ENCODE measurements at places on chromosomes 3 and 15. TPM values are rescaled to one million over a fixed set of nuclear protein-coding genes. Genes with fewer than 3 reads are reported as not detected.

The SAMD7 gene
- not detected for total RNA-seq

The CFAP100 gene
- total RNA-seq, result not detected

The CD47 gene
- total RNA-seq, result 65.4 TPM

The HRG gene
- total RNA-seq, result not detected

The TAGLN3 gene
- not detected for total RNA-seq

The TNFSF10 gene
- total RNA-seq, result 36.7 TPM

The GTF2A2 gene
- total RNA-seq, result 25.5 TPM

The KIF23 gene
- 18.1 TPM for total RNA-seq

The CACNA1D gene
- 0.09 TPM for total RNA-seq

The ACP3 gene
- total RNA-seq, result not detected

The ZNF80 gene
- total RNA-seq, result not detected

The TF gene
- under 0.01 TPM for total RNA-seq

The MYNN gene
- total RNA-seq, result 19.1 TPM

The GOLGA8G gene
- total RNA-seq, result not detected

The GP9 gene
- not detected for total RNA-seq

The ARL14 gene
- not detected for total RNA-seq

The SKOR1 gene
- total RNA-seq, result 0.09 TPM

The PPP2R3A gene
- total RNA-seq, result 6.7 TPM

The ACTRT3 gene
- total RNA-seq, result 4.3 TPM

The ZIC1 gene
- total RNA-seq, result not detected

The GP5 gene
- not detected for total RNA-seq

The FETUB gene
- total RNA-seq, result not detected

The PRR20G gene
- not detected for total RNA-seq

The DAPK2 gene
- total RNA-seq, result 3.2 TPM

The MITF gene
- total RNA-seq, result 1.3 TPM

The TMEM207 gene
- total RNA-seq, result not detected

The GPR149 gene
- total RNA-seq, result not detected

The NR1I2 gene
- total RNA-seq, result 0.09 TPM

The EOGT gene
- total RNA-seq, result 90.5 TPM

The TGM4 gene
- total RNA-seq, result 0.09 TPM

The WWTR1 gene
- 90.1 TPM for total RNA-seq

The ICE2 gene
- 29.6 TPM for total RNA-seq

The CLDN18 gene
- total RNA-seq, result not detected

The SLC9C1 gene
- 0.09 TPM for total RNA-seq

The BFSP2 gene
- total RNA-seq, result not detected

The PCOLCE2 gene
- 13.6 TPM for total RNA-seq

The TRH gene
- not detected for total RNA-seq

The SNRPA1 gene
- 13.8 TPM for total RNA-seq

The MYRIP gene
- 5.5 TPM for total RNA-seq

The PLOD2 gene
- 649 TPM for total RNA-seq

The ROBO2 gene
- total RNA-seq, result not detected

The RTP4 gene
- total RNA-seq, result 0.18 TPM

The ASB14 gene
- not detected for total RNA-seq

The CPA3 gene
- 3.1 TPM for total RNA-seq

The FSTL1 gene
- total RNA-seq, result 542 TPM

The CRYBG3 gene
- total RNA-seq, result 27.6 TPM
